OCI-LY7 (cell line): ENCODE measurements at places on chromosomes 5 and 9.

- no peak for DNase-seq
Measured at GRCh38 chr9:34684816-34685215, 6.3 kb downstream of the CCL19 start.

- DNase-seq = peak; percentile 57
Measured at GRCh38 chr5:173742432-173742816, 126.0 kb upstream of the BOD1 start.

GRCh38 chr5:14385019-14385418 is 196.6 kb upstream of the OTULINL start:
- DNase-seq = no peak

DNA sequence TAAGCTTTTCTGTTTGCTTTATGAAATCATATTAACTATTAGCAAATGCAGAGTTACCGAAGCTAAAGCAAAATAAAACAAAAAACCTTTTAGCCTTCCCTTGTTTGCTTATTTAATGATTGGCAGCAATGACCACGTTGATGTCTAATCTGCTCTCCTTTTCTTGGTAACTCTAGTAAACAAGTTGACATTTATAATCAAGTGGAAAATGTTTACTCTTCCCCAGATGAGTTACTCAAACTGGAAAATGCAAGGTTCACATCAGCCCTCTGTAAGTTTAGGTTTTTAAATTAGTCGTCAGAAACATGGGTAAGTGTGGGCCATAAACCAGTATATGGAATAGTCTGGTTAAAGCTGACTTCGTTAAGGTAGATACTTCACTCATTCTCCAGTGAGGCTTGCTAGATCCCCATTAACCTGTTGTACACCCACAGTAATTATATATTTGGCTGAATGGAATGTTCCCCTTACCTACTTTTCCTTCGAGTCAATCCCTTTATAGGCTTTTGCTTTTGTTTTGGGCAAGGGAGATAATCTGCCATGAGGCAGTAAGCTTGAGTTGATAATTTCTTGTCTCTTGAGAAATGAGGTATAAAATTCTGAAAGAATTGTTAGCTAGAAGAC is 100.9 kb downstream of the GDNF start:
- DNase-seq = no peak

- no peak for DNase-seq
Measured at GRCh38 chr9:38355115-38355514, 37.4 kb upstream of the ALDH1B1 start.

DNA sequence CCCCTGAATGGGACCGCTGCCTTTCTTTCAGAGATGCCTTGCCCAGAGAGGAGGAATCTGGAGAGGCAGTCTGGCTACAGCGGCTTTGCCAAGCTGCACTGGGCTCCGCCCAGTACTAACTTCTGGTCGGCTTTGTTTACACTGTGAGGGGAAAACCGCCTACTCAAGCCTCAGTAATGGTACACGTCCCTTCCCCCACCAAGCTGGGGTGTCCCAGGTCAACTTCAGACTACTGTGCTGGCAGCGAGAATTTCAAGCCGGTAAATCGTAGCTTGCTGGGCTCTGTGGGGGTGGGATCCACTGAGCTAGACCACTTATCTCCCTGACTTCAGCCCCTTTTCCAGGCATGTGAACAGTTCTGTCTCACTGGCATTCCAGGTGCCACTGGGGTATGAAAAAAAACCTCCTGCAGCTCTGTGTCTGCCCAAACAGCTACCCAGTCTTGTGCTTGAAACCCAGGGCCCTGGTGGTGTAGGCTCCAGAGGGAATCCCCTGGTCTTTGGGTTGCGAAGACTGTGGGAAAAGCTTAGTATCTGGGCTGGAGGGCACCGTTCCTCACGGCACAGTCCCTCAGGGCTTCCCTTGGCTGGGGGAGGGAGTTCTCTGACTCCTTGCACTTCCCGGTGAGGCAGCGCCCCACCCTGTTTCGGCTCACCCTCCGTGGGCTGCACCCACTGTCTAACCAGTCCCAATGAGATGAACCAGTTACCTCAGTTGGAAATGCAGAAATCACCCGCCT is 171.2 kb downstream of the CWC27 start:
- DNase-seq = no peak

GRCh38 chr5:168313596-168314204 is 22.3 kb downstream of the WWC1 start:
- DNase-seq = no peak

- no peak for DNase-seq
Measured at GRCh38 chr9:127844821-127845359, 9.6 kb downstream of the ENG start.

DNA sequence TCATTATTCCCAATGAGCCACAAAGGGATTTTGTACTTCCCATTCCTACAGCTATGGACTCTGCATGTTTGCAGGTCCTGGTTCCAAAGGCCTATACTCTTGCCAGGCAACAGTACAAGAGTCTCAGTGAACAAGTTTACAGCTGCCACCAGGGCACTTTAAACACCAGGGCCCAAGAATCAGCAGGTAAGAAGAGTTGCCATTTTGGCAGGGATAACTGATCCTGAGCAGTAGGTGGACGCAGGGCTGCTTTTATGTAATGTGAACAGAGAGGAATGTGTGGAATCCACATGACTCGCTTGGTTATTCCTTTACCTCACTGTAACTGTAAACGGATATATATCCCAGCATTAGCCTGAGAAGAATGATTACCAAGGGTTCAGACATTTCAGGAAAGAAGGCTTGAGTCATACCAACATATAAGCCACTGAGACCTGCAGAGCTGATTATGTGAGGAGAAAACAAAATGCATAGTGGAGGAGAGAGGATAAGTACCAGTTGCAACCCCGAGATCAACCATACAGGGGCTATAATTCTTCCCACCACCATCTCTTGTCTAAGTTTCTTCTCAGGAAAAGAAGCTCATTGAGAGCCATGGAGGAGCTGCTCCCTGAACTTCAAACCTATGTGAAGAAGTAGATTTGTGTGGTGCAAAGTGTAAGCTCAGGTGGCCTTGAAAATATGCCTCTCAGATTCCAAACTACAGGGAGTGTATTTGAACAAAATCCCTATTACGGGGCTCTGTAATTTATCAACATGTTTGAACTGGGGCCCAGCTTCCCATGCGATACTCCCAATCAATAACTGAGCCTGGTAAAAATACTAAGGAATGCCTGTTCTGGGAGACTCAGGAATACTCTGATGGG is 24.6 kb downstream of the RAPGEF6 start:
- no peak for DNase-seq

GRCh38 chr5:118891252-118891651 is 97.1 kb downstream of the DTWD2 start:
- DNase-seq = no peak

GRCh38 chr5:848671-849111 is 2.1 kb downstream of the ZDHHC11 start:
- no peak for DNase-seq

- DNase-seq = no peak
Measured at GRCh38 chr9:114789006-114789405, 16.8 kb downstream of the TNFSF15 start.

DNA sequence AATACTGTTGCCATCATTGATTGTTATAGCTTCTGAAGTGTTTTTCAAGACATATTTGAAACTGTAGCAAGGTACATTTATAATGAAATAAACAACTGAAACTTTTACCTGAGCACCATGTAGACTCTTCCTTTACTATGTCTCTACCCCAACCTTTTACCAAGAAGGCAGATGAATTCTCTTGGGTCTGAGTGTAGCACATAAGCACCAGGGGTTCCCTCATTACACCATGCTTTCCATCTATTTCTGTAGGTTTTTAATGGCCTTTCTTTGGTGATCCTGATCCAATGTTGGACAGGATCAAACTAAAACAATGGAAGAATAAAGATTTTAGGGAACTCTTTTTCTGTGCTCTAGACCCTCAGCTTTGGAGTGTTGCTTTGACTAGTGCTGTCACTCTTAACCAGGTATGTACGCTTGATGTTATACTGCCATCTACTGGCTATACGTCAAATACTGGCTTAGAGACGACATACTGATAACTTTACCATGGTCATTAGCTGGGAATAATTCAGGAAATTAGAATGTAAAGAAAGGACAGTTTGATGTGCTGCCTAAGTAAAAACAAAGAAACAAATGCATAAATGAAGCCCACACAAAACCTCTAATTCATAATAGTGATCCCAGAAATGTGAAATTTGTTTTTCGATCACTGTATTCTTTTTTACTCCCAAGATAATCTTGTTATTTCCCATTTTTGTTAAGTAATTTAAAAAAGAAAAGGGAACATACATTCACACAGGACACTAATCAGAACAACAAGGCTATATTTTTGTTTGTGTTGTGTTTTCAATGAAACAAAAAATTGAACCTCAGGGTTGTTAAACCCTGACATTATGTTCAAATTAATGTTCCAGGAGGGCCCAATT is 30.7 kb downstream of the IFNW1 start:
- peak; percentile 78 for DNase-seq

DNA sequence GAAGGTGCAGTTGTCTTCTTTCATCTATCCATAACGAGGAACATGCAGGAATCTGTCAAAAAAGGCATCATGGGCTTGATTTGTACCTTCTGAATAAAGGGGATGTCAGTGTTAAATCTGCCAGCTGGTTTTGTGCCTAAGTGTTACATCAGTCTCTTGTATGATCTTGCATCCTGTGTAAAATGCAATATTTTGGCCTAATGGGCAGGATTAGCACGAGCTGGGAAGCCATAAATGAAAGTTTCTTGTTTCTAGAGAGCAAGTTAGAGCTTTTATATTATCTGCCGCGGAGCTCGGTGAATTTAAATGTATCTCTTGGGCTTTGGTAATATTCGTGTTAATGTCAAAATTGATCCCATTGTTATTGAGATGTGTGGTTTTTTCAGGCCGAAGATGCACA is 526.1 kb upstream of the WWC1 start:
- no peak for DNase-seq

GRCh38 chr9:7118633-7119032 is 360.9 kb downstream of the KDM4C start:
- DNase-seq = no peak

GRCh38 chr5:154242442-154242841 is 51.9 kb downstream of the GALNT10 start:
- no peak for DNase-seq

DNA sequence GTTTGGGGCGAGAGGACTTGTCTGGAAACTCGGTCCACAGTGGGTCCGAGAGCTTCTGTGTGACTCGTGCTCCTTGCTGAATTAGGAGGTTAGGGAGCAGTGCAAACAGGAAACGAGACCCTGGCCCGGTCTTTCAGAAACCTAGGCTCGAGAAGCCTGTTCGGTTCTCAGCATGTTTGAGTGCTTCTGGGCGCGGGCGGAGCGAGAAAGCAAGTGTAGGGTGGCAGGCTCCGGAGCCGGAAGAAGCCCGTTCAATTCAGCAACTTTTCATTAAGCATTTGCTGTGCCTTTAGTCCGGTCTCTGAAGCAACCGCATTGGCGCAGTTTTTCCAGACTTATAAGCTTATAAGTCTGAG is 547 bp downstream of the CLTA start:
- DNase-seq = peak; percentile 67

DNA sequence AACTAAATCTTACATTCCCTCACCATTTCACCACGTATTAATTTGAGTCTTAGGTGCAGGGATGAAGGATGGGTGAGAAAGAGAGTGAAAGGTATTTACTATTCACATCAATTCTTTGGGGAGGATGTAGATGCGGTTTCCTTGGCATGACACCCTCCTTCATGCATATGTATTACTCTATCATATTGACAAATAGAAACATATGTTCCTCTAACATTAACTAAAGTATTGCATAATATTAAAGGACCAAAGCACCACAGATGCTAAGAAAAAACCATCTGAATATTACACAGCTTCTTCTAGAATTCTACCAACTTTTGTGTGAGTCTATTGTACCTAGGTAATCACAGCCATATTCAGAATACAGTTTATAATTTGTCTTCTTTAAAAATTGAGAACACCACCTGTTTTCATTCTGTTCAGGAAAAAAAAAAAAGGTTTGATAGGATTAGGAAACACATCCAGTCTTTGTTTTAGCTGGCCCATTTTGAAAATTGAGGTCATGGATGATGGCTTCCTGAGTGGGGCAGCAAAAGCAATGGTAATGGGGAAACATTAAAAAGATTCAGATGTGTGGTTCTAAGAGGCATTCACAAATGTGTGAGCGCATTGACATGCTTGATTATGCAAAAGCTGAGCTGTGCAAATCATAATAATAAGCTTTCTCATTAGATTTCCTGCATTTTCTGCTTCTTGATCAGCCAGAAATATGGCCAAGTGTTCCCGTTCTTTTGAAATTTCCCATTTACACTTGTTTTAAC is 1011.5 kb upstream of the NUDT12 start:
- no peak for DNase-seq

GRCh38 chr5:115600766-115601165 is 1.5 kb downstream of the TICAM2 start:
- DNase-seq = no peak

DNA sequence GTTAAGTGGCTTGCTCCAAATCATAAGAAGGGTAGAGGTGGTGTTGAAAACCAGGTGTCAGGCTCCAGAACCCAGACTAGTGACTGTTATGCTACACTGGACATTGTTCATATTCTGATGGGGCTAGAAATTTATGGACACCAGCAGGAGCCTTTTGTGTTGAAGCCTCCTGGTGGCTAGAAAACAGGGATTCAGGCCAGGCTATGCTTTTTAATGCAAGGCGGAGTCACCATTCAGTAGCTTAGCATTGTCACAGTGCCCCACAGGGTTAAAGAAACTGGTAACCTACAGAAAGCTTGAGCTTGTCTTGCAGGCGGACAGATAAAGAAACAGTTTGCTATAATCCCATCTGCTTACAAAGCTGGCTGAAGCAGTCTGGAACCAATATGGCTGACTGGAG is 23.0 kb upstream of the GOLM1 start:
- DNase-seq = no peak

DNA sequence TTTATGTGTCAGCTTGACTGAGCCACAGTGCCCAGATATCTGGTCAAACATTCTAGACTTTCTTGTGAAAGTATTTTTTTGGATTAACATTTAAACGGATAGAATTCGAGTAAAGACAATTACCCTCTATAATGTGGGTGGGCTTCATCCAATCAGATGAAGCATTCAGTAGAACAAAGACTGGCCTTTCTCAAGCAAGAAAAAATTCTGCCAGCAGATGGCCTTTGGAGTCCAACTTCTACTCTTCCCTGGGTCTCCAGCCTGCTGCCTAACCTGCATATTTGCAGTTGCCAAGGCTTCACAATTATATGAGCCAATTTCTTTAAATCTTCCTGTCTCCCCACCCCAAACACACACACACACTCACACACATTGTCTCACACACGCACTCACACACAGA is 86.4 kb downstream of the MED10 start:
- peak; percentile 28 for DNase-seq

DNA sequence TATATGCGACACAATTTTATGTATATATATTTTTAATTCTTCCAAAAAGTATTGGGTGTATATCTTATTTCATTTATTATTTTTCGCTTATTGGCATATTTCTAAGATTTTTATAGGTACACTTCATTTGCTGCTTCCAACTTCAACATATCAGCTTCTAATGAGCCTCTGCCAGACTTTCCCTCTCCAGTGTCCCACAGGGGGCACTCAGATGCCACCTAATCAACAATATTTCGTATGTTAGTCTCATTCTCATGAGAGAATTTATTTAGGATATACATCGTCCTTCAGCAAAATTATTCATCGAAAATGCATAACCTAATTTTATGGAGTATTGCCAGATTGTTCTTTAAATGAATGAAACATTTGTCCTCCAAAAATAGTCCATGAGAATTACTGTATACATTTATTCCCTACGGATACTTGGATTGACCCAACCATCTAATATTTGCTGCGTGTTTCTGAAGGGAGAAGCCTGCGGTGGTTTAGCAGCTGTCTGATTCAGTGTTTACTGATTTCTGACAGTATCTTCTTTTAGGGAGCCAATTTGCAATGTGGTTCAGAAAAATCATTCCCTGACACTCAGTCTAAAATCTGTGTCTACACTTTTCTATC is 100.6 kb upstream of the SELENOP start:
- DNase-seq = peak; percentile 33

GRCh38 chr5:113296676-113297075 is 138.1 kb downstream of the TSSK1B start:
- no peak for DNase-seq
